ENCODE measurements at places on chromosomes 16 and 17.

DNA sequence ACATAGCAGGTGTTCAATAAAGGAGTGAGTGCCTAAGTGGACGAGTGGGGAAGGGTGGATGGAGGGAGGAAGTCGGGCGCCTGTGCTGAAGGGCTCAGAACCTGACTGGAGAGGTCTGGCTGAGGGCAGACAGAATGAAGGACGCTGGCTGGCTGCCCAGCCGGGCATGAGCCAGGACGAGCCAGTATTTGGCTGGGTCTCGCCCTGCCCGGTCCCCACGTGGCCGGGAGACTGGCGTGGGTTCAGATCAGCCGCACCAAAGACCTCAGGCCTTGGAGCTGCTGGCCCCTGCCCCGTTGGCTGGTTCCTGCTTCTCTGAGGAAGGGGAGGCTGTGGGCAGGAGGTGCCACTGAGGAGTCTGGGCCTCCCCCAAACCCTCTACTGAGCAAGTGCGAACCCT is 79.8 kb downstream of the ENGASE start:
- DNase-seq = peak; percentile 77

GRCh38 chr17:44672479-44673093 is 16.3 kb downstream of the MEIOC start:
- no peak for DNase-seq

- DNase-seq = no peak
Observed at GRCh38 chr16:19001788-19002187, 18.1 kb downstream of the TMC7 start.

DNA sequence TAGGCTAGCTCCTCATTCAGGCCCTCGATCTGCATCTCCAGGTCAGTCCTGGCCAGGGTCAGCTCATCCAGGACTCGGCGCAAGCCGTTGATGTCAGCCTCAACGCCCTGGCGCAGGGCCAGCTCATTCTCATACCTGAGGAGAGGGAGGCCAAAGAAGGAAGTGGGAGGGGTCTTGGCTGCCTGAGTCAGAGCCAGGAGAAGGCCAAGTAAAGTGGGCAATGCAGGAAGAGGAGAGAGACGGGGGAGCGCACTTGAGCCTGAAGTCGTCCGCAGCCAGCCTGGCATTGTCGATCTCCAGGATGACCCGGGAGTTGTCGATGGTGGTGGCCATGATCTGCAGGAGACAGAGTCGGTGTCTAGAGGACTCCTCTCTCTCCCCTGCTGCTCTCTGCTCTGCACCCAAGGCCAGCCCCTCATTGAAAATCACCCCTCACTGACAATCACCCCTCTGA is 1.8 kb downstream of the KRT15 start:
- DNase-seq = no peak

DNA sequence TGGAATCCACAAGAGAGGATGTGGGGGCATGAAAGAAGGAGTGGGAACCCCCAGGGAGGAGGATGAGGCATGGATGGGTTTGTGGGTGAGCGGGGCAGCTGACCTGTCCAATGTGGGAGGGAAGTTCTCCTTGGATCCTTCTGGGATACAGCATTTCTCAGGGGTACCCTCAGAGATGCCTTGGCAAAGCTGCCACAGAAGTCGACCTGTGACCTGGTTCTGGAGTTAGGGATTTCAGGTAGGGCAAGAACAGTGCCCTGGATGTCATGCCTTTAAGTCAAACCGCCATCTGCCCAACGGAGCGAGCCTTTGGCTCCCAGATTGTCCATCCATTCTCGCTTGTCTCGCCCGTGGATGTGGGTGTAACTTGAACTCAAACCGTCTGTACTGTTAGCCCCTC is 30.0 kb downstream of the WSCD1 start:
- no peak for DNase-seq

GRCh38 chr16:86704516-86704915 is 126.2 kb downstream of the FOXL1 start:
- DNase-seq = no peak

GRCh38 chr17:33390479-33391176 is 97.5 kb upstream of the ASIC2 start:
- DNase-seq = no peak

DNA sequence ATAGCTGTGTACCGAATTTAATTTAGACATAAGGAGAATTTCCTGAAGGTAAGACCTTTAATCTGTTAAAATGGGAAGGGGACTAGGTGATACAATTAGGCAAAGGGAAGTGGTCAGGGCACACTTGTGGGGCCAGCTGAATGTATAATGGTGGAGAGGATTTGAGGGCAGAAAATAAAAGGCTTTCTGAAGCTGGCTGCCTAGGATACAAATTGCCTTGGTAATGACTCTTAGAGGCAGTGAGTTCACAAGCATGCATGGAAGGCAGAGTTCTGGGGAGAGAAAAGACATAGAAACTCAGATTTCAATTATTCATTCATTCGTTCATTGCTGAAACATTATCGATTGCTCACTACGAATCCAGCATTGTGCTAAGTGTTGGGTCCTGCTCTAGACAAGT is 12.4 kb upstream of the NFAT5 start:
- no peak for DNase-seq

DNA sequence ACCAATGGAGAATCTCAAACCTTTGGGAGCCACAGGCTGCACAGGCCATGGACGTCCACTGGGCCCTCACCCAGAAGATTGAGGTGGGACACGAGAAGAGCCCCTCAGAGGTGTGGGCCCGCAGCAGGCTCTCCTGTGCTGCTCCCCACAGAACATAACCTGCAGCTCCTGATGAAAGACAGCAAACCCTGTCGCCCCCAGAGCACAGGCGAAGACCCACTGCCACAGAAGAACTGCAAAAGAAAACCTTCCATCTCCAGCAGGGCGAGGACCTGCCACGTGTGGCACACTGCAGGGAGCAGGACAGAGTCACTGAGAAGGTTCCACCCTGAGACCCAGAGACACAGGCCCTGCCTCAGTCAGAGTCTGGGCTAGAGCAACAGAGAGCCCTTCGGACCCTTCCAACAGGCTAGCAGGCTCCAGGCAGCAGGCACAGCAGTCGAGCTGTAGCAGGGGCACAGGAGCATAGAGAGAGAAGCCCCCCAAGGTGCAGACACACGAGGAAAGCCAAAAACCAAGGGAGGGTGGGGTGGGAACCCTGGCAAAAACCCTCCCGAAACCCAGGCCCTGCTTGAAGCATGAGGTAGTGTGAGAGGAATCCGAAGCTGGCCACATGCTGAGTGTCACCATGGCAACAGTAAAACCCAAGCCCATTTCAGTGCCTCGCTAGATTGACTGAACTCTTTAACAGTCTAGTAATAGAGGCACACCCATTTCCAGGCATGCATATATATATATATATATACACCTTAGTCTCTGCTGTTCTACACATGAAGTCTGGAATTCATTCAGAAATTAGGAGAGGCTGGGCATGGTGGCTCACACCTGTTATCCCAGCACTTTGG is 60.0 kb upstream of the CHMP6 start:
- no peak for DNase-seq

- DNase-seq = no peak
Observed at GRCh38 chr17:61196799-61197198, 202.8 kb upstream of the TBX2 start.

GRCh38 chr16:88064889-88065746 is 113.9 kb downstream of the BANP start:
- no peak for DNase-seq

DNA sequence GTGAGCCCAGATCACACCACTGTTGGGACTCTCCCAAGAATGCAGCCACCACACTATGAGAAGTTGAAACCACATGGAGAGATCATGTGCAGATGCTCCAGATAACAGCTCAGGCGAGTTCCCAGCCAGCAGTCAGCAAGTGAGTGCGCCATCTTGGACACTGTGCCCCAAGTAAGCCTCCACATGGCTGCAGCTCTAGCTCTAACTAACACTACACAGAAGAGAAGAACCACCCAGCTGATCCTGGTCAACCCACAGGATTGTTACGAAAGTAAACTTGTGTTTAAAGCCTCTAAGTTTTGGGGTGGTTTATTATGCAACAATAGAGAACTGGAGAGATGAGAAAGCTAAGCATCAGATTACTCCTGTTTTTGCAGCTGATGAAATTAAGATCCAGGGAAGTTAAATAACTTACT is 25.8 kb downstream of the SLC38A7 start:
- DNase-seq = no peak

DNA sequence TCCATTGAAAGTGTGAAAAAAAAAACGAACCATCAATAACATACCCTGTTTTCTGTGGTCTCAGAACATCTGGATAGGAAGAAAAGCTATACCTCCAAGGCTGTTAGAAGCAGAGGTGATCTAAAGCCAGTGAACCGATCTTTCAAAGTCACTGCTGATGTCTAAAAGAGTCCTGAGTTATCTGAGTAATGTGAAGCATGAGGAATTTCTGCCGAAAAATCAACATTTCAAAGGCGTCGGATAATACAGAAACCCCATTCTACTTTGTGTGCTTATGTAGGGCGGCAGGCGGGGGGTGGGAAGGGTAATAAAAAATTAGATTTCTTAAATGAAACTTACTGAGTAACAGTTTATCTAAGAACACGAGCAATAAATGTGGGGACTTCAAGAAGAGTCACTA is 3.9 kb downstream of the XYLT1 start:
- DNase-seq = no peak

Measured in right cardiac atrium (tissue), 5 donors.